Activated T-helper 1 cell treated with anti-CD3 and anti-CD28 coated beads, Interleukin-12 subunit alpha, Interleukin-12 subunit beta, Interleukin-2, Interleukin-4 antibody, amounts not matched to agents 30 ng/mL and 10 ng/mL and 1 ng/mL, durations not matched to agents 14 hours and 24 hours and 36 hours (primary cell): ENCODE measurements at places on chromosomes 6 and 20.

DNA sequence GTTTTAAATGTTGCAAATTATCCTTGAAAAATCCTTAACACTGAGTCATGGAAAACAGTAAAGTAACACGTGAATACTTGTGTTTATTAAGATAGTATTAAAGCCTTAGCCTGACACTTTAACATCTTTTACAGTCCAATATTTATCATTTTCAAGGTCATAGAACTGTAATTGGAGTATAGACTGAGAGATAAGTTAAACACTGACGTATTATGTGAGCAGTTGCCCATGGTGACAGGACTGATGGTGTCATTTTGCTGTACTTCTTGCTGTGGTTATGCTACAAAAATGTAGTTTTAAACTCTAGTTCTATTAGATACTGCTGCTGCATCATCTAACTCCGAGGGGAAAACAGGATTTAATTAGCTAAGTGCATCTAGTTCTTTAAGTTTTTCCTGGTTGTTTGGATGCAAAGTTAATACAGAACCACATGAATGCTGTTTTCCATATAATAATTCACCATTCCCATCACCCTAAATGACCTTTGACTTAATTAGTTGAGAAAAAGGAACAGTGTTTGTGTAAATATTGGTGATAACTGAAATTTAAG, 37.8 kb downstream of the SLC2A12 start:
- DNase-seq, result no peak

DNA sequence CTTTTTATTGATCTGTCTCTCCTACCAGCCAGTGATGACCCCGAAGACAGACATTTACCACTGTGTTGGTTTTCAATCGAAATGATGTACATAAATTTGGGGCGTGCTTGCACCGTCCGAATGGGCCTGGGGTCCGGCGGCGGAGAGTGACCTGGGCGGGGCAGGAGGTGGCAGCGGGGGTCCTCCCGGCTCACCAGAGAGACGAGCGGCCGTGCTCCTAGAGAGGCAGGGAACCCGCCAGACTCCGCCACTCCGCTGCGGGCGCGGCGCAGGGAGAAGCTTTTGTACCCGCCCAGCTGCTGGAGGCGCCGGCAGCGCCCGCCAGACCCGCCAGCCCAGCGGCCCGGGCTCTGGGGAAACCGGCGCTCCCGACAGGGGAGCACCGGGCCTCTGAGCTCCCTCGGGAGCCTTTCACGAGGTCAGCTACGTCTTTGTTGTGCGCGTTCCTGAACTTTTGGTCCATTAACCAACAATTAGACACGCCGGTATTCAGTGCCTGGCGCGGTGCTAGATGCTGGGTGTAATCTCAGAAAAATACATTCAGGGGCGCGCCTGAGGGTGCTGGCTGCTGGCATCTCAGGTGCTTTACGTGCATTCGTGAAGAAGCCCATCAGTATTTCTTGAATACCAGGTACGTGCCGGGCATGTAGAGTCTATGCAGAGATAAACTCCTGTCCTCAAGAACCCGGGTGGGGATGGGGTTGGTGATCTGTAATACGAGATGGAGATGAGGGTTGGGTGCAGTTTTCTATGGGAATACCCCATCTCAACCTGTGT, at the start of gene PGBD1:
Gene PGBD1 (plus strand): TSS at position 285 of the 777 bp plus-strand sequence. CDS start 2,242 bp downstream, outside the sequence.
- peak; percentile 36 for DNase-seq

GRCh38 chr20:38940644-38941043, 14.4 kb downstream of the FAM83D start:
- no peak for DNase-seq

GRCh38 chr20:44582311-44583025, at the start of gene PKIG:
Gene PKIG, plus strand, starts transcription at chr20:44582579. Its CDS starts 31,978 bp downstream, at chr20:44614557.
- no peak for DNase-seq

- DNase-seq, result no peak
These were observed 3.3 kb downstream of the PERP start for GRCh38 chr6:138103871-138104270.

GRCh38 chr6:146355521-146356100, 188.0 kb upstream of the RAB32 start:
- DNase-seq, result no peak

DNA sequence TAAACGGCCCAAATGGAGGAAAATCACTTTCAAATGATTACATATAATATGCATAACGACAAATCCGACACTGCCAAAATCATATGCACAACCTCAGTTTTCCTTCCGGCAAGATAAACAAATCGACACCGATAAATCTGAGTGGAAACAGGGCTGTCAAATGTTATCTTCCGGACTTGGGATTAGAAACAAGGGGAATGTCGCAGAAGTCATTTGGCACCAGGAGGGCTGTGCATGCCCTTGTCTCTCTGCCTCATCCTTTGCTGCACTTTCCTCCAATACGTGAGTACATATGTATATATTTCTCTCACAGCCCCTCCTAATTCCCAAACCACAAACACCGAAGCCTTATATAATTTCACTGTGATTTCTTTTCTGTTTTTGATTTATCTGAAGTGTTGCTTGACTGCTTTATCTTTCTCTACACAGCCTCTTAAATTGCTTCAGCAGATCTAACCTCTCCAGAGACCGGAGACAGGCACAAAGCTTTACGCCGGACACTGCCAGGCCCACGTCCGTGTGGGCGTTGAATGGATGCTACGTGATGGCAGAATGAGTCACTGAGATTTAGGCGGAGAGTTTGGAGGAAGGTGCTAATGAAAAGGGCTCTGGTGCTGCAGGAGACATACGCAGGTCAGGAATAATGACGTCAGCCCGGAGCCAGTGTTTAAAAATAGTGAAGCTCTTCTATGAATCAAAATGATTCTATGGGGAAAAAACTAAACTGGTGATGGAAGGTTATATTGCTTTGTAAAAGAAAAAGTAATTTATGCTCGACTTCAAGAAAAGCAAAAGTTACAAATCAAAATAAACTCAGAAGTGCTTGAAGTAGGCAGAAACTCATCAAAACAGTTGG, 21.0 kb upstream of the PRELID3B start:
- DNase-seq, result no peak
